Pancreas (tissue), 10 donors: ENCODE measurements at places on chromosomes 6 and 20. TPM values are rescaled to one million over a fixed set of nuclear protein-coding genes. Genes with fewer than 3 reads are reported as not detected.

The SH3BGRL2 gene
- polyA plus RNA-seq: 6.1 TPM

The FOXF2 gene
- 0.23 TPM for polyA plus RNA-seq

The LHFPL5 gene
- polyA plus RNA-seq: 3.3 TPM

The NFATC2 gene
- polyA plus RNA-seq: 2.8 TPM

The SLC22A16 gene
- 0.26 TPM for polyA plus RNA-seq

The KIF25 gene
- polyA plus RNA-seq: 0.35 TPM

The CPNE5 gene
- polyA plus RNA-seq: 1.2 TPM

The ZNF343 gene
- polyA plus RNA-seq: 7.4 TPM

The AURKA gene
- polyA plus RNA-seq: 0.61 TPM

The C6orf52 gene
- polyA plus RNA-seq: 2.7 TPM

The RFX6 gene
- 20.8 TPM for polyA plus RNA-seq

The DYNLT2 gene
- polyA plus RNA-seq: 2.9 TPM

The ATG5 gene
- 10.4 TPM for polyA plus RNA-seq

The RIMS1 gene
- 0.12 TPM for polyA plus RNA-seq

The PEDS1 gene
- 11.0 TPM for polyA plus RNA-seq

The LAMA4 gene
- 5.2 TPM for polyA plus RNA-seq

The MAS1 gene
- polyA plus RNA-seq: not detected

The AVP gene
- polyA plus RNA-seq: not detected

The DPPA5 gene
- not detected for polyA plus RNA-seq

The PPP1R14C gene
- 7.3 TPM for polyA plus RNA-seq

The C4B gene
- polyA plus RNA-seq: 46.1 TPM

The MYCT1 gene
- polyA plus RNA-seq: 2.0 TPM

The NCOA7 gene
- 10.4 TPM for polyA plus RNA-seq

The CTAGE9 gene
- not detected for polyA plus RNA-seq

The GSTA2 gene
- 26.0 TPM for polyA plus RNA-seq

The ECT2L gene
- not detected for polyA plus RNA-seq

The TMEM30A gene
- polyA plus RNA-seq: 21.2 TPM

The RIPPLY2 gene
- 9.4 TPM for polyA plus RNA-seq

The PIM1 gene
- polyA plus RNA-seq: 11.3 TPM

The JPH2 gene
- polyA plus RNA-seq: 0.31 TPM

The SAPCD1 gene
- 11.1 TPM for polyA plus RNA-seq

The SIM1 gene
- 4.5 TPM for polyA plus RNA-seq

The SRSF6 gene
- 111 TPM for polyA plus RNA-seq

The MGME1 gene
- polyA plus RNA-seq: 7.6 TPM

The HCRTR2 gene
- not detected for polyA plus RNA-seq

The HRH3 gene
- 0.02 TPM for polyA plus RNA-seq

The SGK2 gene
- 12.6 TPM for polyA plus RNA-seq

The MLIP gene
- polyA plus RNA-seq: 5.8 TPM

The PLA2G7 gene
- polyA plus RNA-seq: 0.19 TPM

The CRISP2 gene
- polyA plus RNA-seq: 0.65 TPM

The BTN1A1 gene
- polyA plus RNA-seq: not detected

The ATXN1 gene
- polyA plus RNA-seq: 4.9 TPM

The LTV1 gene
- 10.1 TPM for polyA plus RNA-seq

The RHAG gene
- polyA plus RNA-seq: not detected

The ENPP5 gene
- 2.7 TPM for polyA plus RNA-seq

The PRDM13 gene
- polyA plus RNA-seq: not detected

The TRIM31 gene
- polyA plus RNA-seq: 0.15 TPM

The ELOVL4 gene
- 0.30 TPM for polyA plus RNA-seq

The SLPI gene
- polyA plus RNA-seq: 27.3 TPM
